ENCODE measurements at places on chromosomes 6 and 20. TPM values are rescaled to one million over a fixed set of nuclear protein-coding genes. Genes with fewer than 3 reads are reported as not detected.

EFCAB8 gene
- total RNA-seq = 0.71 TPM

LRFN2 gene
- total RNA-seq = not detected

RAET1L gene
- not detected for total RNA-seq

BPIFB1 gene
- total RNA-seq = not detected

SSTR4 gene
- not detected for total RNA-seq

BFSP1 gene
- total RNA-seq = 0.10 TPM

HLA-DQA1 gene
- 628 TPM for total RNA-seq

TCF21 gene
- total RNA-seq = not detected

ANKRD66 gene
- total RNA-seq = not detected

MLN gene
- total RNA-seq = not detected

NRN1 gene
- total RNA-seq = 0.12 TPM

GRCh38 chr20:19212821-19213502, 520 bp downstream of the SLC24A3 start:
- peaks cover 57% of the 10 kb centered on the region for H3K27me3 ChIP-seq
- no peaks in the 10 kb centered on the region for H3K36me3 ChIP-seq
- no peak for DNase-seq
- H3K27ac ChIP-seq = no peak overlapping the region
- peaks cover 5% of the 10 kb centered on the region for H3K4me1 ChIP-seq

- no peaks in the 10 kb centered on the region for H3K4me1 ChIP-seq
- no peak overlapping the region for H3K4me3 ChIP-seq
- H3K27me3 ChIP-seq = no peaks in the 10 kb centered on the region
- no peak overlapping the region for H3K27ac ChIP-seq
These were observed 101.7 kb upstream of the BMP2 start for GRCh38 chr20:6665621-6666355.

- H3K4me1 ChIP-seq = peaks cover 5% of the 10 kb centered on the region
- DNase-seq = no peak
- H3K27ac ChIP-seq = no peak overlapping the region
These were observed 13.0 kb upstream of the TGM2 start for GRCh38 chr20:38178065-38178491.

DNA sequence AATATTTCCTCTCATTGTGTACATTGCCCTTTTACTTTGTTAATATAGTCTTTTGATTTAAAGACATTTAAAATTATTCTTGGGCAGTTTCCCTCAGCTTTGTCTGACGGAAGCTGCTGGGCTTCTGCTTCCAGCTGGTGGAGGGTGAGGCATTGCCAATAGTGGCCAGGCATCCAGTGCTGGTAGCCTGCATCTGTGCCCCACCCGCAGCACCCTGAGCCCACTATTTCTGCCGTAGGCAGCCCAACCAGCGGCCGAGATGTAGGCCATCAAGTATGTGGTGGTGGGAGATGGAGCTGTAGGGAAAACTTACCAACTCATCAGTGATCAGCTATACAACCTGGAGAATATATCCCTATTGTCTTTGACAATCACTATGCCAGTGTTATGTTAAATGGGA, 226.0 kb upstream of the SYNCRIP start:
- H3K4me3 ChIP-seq = no peak overlapping the region
- H3K36me3 ChIP-seq = no peaks in the 10 kb centered on the region
- no peaks in the 10 kb centered on the region for H3K4me1 ChIP-seq

- no peak overlapping the region for H3K4me3 ChIP-seq
- DNase-seq = no peak
- no peaks in the 10 kb centered on the region for H3K36me3 ChIP-seq
- peaks cover 6% of the 10 kb centered on the region for H3K27me3 ChIP-seq
These were observed 303.4 kb downstream of the THBS2 start for GRCh38 chr6:168949981-168950857.

DNA sequence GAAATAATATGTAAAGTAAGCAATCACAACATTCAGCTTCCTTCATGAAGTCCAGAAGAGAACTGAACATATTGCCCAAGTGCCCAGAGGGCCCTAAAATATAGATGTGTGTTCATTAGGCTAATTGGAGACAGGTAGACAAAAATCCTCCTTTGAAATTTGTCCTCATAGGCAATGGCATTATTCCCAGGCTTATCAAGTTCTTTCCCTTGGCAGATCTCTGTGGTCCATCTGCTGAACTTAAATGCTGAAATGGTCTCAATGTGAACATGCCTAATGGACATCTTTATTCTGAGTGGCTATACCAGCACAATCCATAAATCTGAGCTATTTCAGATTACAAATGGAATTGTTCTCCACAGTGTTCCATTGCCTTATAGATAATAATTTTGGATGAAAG, 79.0 kb upstream of the BMP5 start:
- no peaks in the 10 kb centered on the region for H3K27me3 ChIP-seq
- DNase-seq = no peak
- no peak overlapping the region for H3K27ac ChIP-seq
- no peak overlapping the region for H3K4me3 ChIP-seq
- H3K36me3 ChIP-seq = no peaks in the 10 kb centered on the region
- no peaks in the 10 kb centered on the region for H3K4me1 ChIP-seq

GRCh38 chr6:27176523-27177484, 70.7 kb upstream of the PRSS16 start:
- peaks cover 5% of the 10 kb centered on the region for H3K27me3 ChIP-seq
- peak overlapping the region; percentile 92 for H3K27ac ChIP-seq
- H3K36me3 ChIP-seq = peaks cover 14% of the 10 kb centered on the region
- H3K4me3 ChIP-seq = peak overlapping the region; percentile 98

- H3K36me3 ChIP-seq = no peaks in the 10 kb centered on the region
- no peak for DNase-seq
- no peak overlapping the region for H3K4me3 ChIP-seq
- peaks cover 15% of the 10 kb centered on the region for H3K4me1 ChIP-seq
- H3K27me3 ChIP-seq = peaks cover 3% of the 10 kb centered on the region
These were observed 106.5 kb downstream of the ATP9A start for GRCh38 chr20:51661609-51662178.

GRCh38 chr6:16168858-16169257, 40.0 kb downstream of the MYLIP start:
- H3K27me3 ChIP-seq = peaks cover 7% of the 10 kb centered on the region
- H3K4me3 ChIP-seq = no peak overlapping the region
- no peak overlapping the region for H3K27ac ChIP-seq

DNA sequence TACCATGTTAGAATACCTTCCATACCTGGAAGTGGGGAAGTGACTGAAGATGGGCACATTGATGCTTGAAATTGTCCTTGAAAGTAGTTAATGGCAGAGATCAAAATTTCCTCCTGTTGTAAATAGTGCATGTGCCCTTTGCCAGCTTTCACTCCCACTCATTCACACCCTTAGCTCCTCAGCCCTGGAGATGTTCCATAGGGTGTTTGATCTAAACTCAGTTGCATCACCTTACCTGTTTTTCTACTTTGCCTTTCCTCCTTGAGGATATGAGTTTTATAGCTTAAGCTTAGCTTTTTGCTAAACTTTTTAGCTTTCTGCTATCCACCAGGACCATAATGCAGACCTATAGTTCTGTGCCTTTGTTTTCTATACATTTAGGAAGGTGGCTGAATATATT, 69.0 kb downstream of the CEP57L1 start:
- H3K36me3 ChIP-seq = peaks cover 6% of the 10 kb centered on the region
- no peak overlapping the region for H3K27ac ChIP-seq
- DNase-seq = no peak
- H3K4me1 ChIP-seq = no peaks in the 10 kb centered on the region
- no peaks in the 10 kb centered on the region for H3K27me3 ChIP-seq
- H3K4me3 ChIP-seq = no peak overlapping the region

DNA sequence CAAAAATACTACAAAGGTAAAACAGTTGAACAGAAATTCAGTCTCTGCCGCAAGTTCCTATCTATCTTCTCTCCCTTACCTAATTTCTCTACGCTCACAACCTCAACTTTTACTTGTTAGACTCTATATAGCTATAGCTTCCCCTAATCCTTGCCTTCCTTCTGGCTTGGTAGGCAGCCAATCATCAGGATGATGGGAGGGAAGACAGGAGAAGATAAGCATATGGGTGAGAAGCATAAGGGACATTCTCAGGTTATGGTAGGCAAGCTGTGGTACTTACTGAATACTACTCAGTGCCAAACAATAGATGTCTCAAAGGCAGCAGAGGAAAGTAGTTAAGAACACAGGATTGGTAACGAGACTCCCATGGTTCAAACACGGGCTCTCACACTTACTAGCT, 7.8 kb downstream of the CCNC start:
- H3K27ac ChIP-seq = no peak overlapping the region
- peaks cover 46% of the 10 kb centered on the region for H3K36me3 ChIP-seq
- no peaks in the 10 kb centered on the region for H3K27me3 ChIP-seq
- H3K4me3 ChIP-seq = no peak overlapping the region
- H3K4me1 ChIP-seq = peaks cover 14% of the 10 kb centered on the region

DNA sequence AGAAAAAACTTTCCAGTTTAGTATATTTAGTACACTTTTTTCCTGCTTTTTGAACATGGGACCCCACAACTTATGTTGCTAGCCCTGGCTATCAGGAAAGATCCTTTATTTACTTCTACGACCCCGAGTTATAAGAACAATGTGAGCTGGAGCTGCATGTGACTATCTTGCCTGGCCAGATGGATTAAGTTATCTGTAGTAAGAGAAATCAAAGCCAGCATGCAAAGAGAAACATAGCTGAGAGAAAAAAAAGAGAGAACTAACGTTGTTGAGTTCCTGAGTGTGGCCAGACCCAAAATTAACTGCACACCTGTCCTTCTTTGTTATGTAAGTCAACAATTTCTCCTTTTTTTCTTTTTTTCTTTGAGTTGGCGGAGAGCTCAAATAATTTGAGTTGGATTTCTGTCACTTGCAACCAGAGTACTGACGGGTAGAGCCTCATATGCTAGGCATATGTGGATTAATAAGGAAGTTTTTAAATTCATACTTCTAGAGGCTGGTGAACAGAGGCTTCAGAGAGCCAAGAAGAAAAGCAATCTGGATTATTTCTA, 219.5 kb downstream of the HACE1 start:
- no peak for DNase-seq
- H3K27ac ChIP-seq = no peak overlapping the region
- H3K27me3 ChIP-seq = no peaks in the 10 kb centered on the region
- H3K36me3 ChIP-seq = no peaks in the 10 kb centered on the region

GRCh38 chr6:148438632-148439031, 96.0 kb downstream of the SASH1 start:
- DNase-seq = no peak
- peaks cover 6% of the 10 kb centered on the region for H3K27me3 ChIP-seq
- peaks cover 1% of the 10 kb centered on the region for H3K4me1 ChIP-seq
- no peaks in the 10 kb centered on the region for H3K36me3 ChIP-seq
- H3K27ac ChIP-seq = no peak overlapping the region

- DNase-seq = no peak
- H3K36me3 ChIP-seq = no peaks in the 10 kb centered on the region
- H3K27ac ChIP-seq = no peak overlapping the region
- no peak overlapping the region for H3K4me3 ChIP-seq
These were observed 113.3 kb upstream of the EEF1E1 start for GRCh38 chr6:8215631-8216030.

DNA sequence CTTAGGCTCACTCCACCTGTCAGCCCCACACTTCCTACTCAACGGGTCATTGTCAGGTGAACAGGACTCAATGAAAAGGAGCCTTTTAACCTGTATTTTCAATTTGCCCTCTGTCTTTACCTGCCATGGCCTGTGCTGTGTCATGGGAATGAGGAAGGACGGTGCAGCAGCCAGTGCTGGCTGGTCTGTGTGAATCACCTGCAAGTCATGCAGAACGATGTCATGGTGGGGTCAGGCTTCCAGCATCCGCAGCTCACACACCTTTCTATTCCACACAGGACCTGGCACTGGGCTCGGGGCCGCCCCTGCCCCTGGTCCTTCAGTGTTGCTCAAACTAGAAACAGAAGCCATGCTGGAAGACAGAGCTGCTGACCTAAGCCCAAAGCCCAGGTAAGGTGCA, 188.7 kb upstream of the GMDS start:
- no peak overlapping the region for H3K27ac ChIP-seq
- no peak overlapping the region for H3K4me3 ChIP-seq
- no peak for DNase-seq
- H3K27me3 ChIP-seq = no peaks in the 10 kb centered on the region
- H3K4me1 ChIP-seq = no peaks in the 10 kb centered on the region
- H3K36me3 ChIP-seq = no peaks in the 10 kb centered on the region

GRCh38 chr6:89035252-89036101, 45.1 kb upstream of the PNRC1 start:
- no peaks in the 10 kb centered on the region for H3K4me1 ChIP-seq
- no peak for DNase-seq
- H3K36me3 ChIP-seq = peaks cover 1% of the 10 kb centered on the region
- peaks cover 9% of the 10 kb centered on the region for H3K27me3 ChIP-seq
- no peak overlapping the region for H3K4me3 ChIP-seq

- H3K27me3 ChIP-seq = no peaks in the 10 kb centered on the region
- no peaks in the 10 kb centered on the region for H3K36me3 ChIP-seq
- no peak overlapping the region for H3K27ac ChIP-seq
- H3K4me1 ChIP-seq = no peaks in the 10 kb centered on the region
- no peak overlapping the region for H3K4me3 ChIP-seq
- DNase-seq = no peak
These were observed 1192.4 kb upstream of the CITED2 start for GRCh38 chr6:140566781-140567277.

DNA sequence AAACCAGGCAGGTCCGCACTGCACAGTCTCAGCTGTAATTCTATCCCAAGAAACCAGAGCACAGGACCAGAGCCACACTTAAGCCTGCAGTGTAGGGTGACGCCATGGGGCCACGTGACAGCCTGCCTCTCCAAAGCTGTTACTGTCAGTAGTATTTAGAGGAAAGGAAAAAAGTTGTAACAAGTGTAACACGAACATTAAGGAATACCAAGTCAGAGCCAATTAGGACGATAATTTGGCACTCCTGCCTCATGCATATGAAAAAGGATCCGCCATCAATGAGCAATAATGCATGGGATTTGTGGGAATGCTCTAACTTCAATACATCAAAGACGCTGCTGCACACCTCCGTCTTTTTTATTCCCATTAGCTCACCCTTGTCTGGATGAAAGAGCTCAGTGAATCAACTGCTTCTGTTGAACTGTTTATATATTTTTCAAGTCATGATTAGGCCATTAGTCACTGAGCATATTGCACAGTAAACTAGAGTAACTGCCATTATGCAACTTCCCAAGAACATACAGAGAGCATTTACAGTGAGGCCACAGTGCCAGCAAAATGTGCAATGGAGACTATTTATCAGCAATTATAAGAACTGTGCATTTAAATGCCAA, 79.9 kb downstream of the ATXN1 start:
- peaks cover 1% of the 10 kb centered on the region for H3K36me3 ChIP-seq
- no peak overlapping the region for H3K4me3 ChIP-seq
- no peak for DNase-seq
- no peak overlapping the region for H3K27ac ChIP-seq
- no peaks in the 10 kb centered on the region for H3K27me3 ChIP-seq
- H3K4me1 ChIP-seq = peaks cover 35% of the 10 kb centered on the region

- peaks cover 78% of the 10 kb centered on the region for H3K27me3 ChIP-seq
- no peak for DNase-seq
- peak overlapping the region; percentile 33 for H3K4me3 ChIP-seq
- no peak overlapping the region for H3K27ac ChIP-seq
These were observed 4.9 kb downstream of the OLIG3 start for GRCh38 chr6:137489046-137490005.

GRCh38 chr6:129619579-129620233, 90.3 kb downstream of the ARHGAP18 start:
- no peaks in the 10 kb centered on the region for H3K4me1 ChIP-seq
- peaks cover 4% of the 10 kb centered on the region for H3K36me3 ChIP-seq
- peak overlapping the region; percentile 5 for H3K27ac ChIP-seq
- no peaks in the 10 kb centered on the region for H3K27me3 ChIP-seq

GRCh38 chr6:85416049-85416448, 33.8 kb upstream of the NT5E start:
- H3K4me1 ChIP-seq = peaks cover 32% of the 10 kb centered on the region
- no peaks in the 10 kb centered on the region for H3K36me3 ChIP-seq
- H3K4me3 ChIP-seq = no peak overlapping the region
- no peak overlapping the region for H3K27ac ChIP-seq
